AG04450 (cell line): ENCODE measurements at places on chromosomes 3 and 15.

- no peak for DNase-seq
Observed at GRCh38 chr3:183912895-183913579, 28.4 kb upstream of the PARL start.

DNA sequence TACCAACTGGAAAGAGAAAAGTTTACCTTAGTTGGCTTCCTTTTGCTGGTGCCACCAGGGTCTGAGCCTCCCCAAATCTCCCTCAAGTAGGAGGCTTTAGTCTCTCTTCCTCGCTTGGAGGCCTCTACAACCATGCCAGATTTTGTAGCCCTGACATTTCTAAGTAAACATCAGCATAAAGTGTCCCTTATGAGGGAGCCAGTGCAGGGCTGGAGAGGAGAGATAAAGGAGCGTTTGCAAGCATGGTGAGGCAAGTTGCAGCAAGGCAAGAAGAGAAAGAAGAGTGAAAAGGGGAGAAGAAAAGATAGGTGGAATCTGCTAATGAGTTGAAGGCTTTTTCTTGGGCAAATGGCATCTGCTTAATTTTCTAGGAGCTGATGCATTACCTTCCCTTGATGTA lies 82.7 kb upstream of the FNDC3B start:
- DNase-seq, result no peak

GRCh38 chr3:52172262-52172757 lies 18.1 kb upstream of the POC1A start:
- no peak for DNase-seq

GRCh38 chr15:39431376-39431775 lies 149.5 kb upstream of the THBS1 start:
- DNase-seq, result no peak

DNA sequence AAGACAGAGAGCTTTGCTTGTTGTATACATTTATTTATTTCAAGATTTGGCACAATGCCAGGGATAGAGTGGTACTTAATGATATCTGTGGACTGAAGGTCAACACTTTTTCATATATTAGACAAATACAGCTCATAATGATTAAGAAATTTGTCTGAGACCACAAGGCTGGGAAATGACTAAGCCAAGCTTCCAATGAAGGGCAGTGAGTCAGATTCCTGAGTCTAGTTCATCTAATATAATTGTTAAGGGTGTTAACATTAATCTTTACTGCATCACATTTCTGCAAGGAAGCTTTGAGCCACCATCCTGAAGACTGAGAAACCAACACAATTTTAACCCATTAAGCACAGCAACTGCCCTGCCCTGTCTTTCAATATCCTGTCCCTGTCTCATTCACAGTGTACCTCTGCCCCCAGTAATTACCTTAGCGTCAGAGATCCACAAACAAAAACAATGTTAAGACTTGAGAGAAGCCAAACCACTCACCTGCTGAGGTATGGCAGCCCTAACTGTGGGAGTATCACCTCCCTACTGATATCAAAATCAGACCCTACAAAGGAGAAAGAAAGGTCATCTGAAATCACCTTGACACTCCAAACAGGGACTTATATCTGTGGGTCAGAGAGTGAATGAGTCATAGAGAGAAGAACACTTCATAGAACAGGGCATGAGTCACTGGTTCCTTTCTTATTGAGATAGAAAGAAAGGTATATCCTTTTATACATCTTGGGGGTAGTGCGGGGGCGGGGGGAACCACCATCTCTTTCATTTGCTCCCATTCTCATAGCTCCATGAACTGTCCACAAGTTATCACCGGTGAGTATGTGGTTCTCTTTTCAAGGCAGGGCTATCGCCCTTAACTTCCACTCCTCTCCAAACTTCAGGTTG lies 74.7 kb downstream of the MAGI1 start:
- peak; percentile 56 for DNase-seq

- DNase-seq, result no peak
Observed at GRCh38 chr15:101614761-101615160, 37.4 kb downstream of the TM2D3 start.

- no peak for DNase-seq
Observed at GRCh38 chr3:51276046-51276445, 109.0 kb upstream of the MANF start.

- DNase-seq, result no peak
Observed at GRCh38 chr15:40501487-40501886, 30.7 kb downstream of the CHST14 start.

DNA sequence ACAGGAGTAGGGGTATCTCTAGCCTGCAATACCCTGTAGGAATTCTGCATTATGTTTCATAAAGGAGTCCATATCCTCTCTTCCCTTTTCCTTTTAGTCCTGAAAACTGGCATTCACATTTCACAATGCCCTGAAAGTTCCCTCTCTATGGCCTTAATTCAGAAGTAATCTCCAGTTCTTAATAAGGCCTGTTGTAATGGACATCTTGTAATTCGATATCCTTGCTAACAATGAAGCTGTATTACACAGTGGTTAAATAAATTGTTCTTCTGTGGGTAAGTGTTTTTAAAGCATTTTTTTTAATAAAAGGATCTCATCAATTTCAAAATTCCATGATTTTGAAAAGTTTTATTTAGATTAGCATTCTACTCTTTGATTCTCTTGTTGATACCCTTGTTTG lies 34.3 kb upstream of the NEO1 start:
- DNase-seq, result no peak

DNA sequence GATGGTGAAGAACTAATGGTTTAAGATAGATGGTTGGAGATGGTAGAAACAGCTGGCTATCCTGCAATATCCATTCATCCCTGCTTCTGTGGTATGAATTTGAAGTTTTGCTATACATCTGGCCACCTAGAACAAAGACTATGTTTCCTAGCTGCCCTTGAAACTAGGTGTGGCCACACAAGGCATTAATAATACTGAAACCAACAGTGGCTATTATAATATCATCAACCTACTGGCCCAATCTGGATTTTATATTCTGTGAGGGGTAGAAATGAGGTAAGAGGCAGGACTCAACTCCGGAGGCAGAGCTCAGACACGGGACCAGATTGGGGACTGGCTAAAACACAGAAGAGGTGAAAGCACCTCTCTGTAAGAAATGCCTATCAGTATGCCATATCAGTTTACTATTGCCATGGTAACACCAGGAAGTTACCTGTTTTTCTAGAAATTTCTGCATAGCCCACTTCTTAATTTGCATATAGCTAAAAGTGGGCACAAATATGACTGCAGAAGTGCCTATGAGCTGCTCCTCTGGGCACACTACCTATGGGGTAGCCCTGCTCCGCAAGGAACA lies 8.4 kb downstream of the IFT80 start:
- DNase-seq, result no peak

- no peak for DNase-seq
Observed at GRCh38 chr15:79849789-79850188, 47.0 kb downstream of the MTHFS start.

DNA sequence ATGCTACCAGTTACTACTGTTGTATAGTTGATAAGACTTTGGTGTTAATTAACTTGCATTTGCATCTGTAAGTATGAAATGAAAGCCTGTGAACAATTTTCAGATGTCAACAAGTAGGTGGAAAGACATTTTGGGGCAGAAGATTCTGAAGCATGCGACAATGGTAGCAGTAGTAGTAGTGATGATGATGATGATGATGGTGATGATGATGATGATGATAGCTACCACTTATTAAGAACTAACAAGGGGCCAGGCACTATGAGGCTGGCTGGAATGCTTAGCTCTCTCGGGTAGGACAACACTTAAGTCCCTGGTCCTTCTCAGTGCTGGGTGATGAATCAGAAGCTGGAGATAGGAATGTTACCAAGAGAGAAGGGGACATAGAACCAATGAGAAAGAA lies 333.4 kb upstream of the IL12A start:
- DNase-seq, result no peak

DNA sequence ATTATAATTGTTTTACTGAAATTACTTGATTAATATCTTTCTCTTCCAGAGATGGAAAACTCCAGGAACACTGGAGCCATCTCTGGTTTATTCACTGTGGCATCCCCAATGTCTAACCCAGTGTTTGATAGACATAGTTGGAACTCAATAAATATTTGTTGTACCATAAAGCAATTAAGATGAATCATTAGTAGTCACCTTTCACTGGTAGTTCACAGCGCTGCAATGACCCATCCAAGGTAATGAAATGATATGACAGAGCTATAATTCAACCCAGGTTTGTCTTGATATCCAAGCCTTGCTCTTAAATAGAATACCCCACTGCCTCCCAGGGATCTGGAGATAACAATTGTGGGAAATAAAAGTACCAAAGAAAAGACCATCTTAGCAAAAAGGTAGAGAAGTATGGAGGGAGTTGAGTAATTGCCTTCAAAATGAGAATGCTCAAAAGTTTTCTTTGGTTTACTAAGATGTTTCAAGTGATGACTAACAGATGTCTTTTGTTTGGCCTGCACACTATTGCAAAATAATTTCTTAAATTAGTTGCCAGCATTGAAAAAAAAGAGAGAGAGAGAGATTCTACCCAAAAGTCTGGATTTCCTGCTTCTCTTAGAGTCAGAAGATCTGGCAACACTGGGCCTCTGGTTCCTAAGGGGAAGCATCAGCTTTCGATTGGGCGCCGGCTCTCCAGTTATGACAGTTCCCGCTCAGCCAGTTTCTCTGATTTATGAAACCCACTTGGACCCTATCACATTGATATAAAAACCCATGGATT lies 348.5 kb downstream of the ERC2 start:
- no peak for DNase-seq

DNA sequence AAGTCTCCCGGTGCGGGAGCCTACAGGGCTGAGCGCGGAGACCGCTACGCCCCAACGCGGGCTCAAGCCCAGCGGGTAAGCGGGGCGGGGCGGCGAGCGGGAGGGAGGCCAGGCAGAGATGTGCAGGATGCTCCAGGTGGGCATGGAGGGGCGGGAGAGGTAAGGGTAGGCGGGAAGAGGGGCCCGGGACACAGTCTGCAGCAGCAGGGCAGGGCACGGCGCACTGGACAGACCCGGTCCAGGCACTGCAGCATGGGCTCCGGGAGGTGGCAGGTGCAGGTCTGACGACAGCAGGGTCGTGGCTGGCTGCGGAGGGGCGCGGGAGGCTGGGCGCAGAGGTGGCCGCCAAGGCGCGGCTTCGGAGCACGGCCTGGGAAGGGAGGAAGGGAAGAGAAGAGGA lies 102.8 kb downstream of the GABRB3 start:
- DNase-seq, result no peak

DNA sequence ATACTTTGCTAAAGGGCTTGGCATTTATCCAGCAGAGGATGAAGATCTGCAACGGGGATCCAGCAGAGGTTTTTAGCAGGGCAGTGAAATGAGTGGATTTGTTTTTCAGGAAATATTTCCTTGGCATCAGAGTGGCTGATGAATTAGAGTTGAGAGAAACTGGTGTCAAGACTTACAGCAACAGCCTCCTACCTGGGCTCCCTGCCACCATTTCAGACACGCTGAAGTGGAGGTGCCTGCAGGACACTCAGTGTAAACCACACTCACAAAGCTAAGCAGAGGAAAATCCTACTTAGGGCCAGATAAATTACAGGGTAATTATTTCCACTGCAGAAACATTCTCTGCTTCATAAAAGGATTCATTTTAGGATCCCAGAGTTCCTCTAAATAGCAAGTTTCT lies 519.7 kb downstream of the FGF12 start:
- no peak for DNase-seq

DNA sequence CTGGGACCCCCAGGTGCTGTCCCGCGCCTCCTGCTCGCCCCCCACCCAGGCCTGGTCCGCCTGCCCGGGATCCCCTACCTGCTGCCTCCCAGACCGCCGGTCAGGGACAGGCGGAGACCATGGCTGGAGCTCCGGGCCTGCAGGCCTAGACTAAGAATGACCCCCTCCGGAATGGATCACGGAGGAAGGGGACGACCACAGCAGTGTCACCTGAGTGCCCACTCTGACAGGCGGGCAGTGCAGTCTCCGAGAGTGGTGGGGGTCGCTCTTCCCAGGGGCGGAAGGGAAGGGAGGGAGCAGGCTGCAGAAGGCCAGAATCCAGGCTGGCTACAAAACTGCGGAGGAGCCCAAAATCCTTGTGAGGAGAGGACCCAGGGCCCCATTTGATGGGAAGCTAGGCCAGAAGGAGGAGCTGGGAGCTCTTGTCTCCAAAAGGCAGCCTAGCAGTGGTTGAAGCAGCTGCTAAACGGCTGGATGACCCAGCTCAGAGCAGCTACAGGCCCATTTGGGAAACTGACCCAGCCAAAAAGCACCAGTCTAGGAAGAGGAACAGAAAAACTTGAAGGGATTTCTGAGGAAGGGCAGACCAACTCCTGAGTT lies 908 bp upstream of the RAB43 start:
- no peak for DNase-seq

GRCh38 chr3:112351823-112352222 lies 18.9 kb downstream of the CD200 start:
- DNase-seq, result no peak

- peak; percentile 82 for DNase-seq
Observed at GRCh38 chr15:70494852-70495571, 268.3 kb downstream of the UACA start.

DNA sequence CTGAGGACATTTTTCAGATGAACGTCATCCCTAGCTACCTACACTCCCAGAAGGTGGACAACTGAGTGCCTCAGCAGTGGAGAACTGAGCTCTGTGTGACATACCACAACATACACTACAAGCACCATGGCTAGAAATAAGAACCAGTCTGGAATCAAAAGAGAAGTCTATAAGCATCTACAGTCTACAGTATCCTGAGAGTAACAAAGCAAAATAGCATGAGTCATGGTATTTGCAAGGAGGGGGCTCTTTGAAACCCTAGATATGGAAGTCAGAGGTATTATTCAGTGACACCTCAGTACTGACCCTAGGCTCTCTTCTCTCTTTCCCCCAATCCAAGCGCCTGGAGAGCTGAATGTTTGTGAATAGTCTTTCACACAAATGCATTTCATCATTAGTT lies 87.5 kb downstream of the TNIK start:
- no peak for DNase-seq

GRCh38 chr3:158167737-158168557 lies 58.1 kb downstream of the RSRC1 start:
- peak; percentile 85 for DNase-seq

- DNase-seq, result no peak
Observed at GRCh38 chr3:185778821-185779220, 46.0 kb downstream of the IGF2BP2 start.

DNA sequence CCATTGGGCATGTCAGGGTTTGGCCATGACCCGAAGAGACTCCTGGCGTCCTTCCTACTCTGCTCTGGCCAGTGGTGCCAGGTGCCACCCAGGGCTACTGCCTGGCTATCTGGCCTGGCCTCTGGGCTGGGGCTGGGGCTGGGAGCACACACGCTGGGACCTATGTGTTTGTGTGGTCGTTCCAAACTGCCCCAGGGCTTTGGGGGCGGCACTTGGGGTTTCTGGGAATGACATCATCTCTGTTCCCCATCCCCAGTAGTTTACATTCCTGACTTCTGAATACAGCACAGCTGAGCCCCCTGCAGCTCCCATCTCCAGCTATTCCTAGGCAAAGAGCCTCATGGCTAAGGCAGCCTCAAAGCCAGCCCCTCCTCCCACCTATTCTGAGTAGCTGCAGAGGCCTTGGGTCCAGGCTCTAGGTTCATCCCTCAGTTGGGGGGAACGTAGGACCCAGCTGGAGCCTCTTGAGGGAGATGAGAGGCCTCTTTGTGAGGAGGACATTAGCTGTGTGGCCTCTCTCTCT lies 24.3 kb downstream of the PLEKHO2 start:
- DNase-seq, result peak; percentile 93
